EL (cell line): ENCODE measurements at places on chromosomes 1 and 21.

GRCh38 chr21:41745971-41746743, 20.7 kb downstream of the RIPK4 start:
- no peak for DNase-seq

DNA sequence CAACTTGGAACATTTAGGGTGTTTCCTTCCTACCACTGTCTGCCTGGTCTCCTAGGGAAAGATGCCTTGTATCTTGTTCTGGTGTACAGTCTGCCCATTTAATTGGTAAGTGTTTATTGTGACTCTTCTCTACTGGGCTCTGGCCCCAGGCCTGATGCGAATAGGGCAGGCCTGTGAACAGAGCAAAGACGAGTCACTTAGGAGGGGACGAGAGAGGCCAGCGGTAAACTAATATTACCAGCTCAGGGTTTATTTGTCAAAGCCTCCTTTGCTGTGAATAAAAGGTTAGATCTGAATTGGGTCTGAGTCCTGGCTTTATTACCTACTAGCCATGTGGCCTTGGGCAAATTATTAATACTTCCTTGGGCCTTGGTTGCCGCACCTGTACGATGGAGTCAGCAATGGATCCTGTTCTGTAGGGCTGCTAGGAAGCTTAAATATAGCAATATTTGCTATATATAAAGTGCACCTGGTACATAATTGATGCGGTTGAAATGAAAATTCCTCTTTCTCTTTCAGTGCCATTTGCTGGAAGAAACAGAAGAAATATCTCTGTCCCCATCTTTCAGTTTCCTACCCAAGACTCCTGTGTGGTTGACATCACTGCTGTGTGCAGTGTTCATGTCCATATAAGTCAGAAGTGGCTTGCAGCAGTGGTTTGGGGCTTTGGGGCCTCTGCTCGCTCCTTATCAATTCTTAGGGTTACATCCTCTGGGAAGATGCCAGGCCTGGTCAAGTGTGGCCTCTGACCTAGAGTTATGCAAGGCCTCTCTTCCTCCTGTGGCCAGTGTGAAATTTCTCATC, 32.4 kb downstream of the MAPKAPK2 start:
- no peak for DNase-seq

GRCh38 chr1:201346337-201346939, 31.0 kb downstream of the TNNT2 start:
- peak; percentile 62 for DNase-seq

DNA sequence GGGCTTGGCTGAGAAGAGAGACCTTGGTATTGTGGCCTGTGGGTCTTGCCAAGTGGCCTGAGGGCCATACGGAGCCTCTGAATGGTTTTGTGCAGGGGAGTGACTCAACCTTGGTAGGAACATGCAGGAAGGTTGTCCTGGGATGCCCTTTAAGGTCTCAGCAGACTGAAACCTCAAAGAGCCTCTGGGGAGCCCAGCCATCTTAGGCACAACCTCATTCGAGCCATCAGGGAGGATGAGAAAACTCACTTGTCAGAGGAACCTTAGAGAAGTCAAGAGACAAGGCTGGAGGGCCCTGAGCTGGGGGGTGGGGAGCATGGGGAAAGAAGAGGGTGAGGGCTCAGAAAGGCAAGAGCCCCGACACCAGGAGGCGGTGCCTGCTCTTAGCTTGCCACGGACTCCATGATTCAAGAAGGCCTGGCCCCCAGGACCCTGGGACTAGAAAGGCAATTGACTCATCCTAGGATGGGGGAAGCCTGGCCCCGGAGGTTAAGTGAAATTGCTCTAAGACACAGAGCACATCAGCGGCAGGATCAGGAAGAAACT, 13.0 kb downstream of the IFI6 start:
- DNase-seq = peak; percentile 93

DNA sequence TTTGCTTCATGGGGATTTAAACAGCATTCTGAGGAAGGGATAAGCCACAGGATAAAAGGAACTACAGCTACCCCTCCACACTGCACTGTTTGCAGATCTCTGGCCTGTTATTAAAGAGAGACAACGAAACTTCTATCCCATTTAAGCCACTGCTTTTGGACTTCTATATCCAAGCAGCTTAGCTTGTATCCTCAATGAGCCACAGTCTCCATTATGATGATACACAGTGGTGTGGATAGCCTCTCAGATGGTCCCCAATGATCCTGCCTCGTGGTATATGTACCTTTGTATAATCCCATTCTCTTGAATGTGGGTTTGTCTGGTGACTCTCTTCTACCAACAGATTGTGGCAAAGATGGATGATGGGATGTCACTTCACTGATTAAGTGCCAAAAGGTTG, 36.0 kb upstream of the MARK1 start:
- DNase-seq = no peak

DNA sequence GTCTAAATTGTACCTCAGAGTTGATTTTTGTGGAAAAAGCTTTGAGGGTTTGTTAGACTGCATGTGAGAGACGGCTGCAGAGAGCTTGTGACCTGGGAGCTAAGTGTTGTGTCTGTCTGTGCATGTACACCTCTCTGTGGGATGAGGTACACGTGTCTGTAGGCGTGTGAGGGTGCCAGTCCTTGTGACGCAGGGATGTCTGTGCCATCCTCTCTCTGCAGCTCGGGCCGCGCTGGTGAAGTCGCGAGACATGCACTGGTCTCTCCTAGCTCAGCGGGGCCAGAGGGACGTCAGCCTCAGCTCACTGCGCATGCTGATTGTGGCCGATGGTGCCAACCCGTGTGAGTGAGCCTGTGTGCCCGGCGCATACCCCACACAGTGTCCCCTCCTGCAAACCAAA, 66.6 kb downstream of the S100B start:
- DNase-seq = no peak
